ENCODE measurements at places on chromosomes 2 and 18.

DNA sequence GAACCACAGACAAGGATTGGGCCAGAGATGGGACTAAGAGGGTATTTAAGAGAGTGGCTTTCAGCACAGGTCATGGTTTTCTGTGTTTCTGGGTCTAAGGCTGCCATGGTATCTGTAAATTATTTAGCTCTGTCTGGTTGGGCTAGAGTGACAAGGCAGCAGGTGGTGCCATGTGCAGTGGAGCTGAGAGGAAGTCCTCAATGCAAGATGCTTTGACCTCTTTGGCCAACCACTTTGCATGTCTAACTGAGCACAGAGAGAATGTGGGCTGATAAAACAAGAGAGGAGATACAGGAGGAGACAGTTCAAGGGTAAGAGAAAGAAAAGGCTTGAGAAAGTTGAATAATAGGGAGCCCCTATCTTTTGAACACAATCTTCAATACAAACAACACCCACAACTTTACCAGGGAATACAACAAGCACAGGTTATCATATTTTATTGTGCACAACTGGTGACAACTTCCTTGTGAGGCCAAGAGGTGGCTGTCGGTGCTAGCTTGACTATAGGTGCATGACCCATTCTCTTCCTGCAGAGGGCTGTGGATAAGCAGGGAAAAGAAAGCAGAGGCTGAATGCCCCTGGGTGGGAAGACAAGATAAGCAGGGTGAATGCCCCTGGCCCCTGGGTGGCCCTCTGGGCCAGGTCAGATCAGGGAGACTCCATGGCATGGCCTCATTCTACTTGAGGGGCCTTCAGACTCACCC is 12.3 kb downstream of the FLACC1 start:
- DNase-seq = no peak

- DNase-seq = no peak
Measured at GRCh38 chr2:174765576-174765975, 1.3 kb upstream of the CHRNA1 start.

GRCh38 chr2:80303006-80303908 is 1.3 kb downstream of the LRRTM1 start:
- no peak for DNase-seq

- DNase-seq = no peak
Measured at GRCh38 chr2:186138845-186139244, 347.2 kb upstream of the ZC3H15 start.

- no peak for DNase-seq
Measured at GRCh38 chr2:120210270-120210693, 12.9 kb downstream of the TMEM185B start.

- DNase-seq = no peak
Measured at GRCh38 chr2:64608867-64609226, 44.9 kb downstream of the SERTAD2 start.

GRCh38 chr2:74205596-74205995 is 7.2 kb downstream of the MTHFD2 start:
- no peak for DNase-seq

GRCh38 chr2:224183086-224183485 is 144.0 kb upstream of the SERPINE2 start:
- peak; percentile 41 for DNase-seq

DNA sequence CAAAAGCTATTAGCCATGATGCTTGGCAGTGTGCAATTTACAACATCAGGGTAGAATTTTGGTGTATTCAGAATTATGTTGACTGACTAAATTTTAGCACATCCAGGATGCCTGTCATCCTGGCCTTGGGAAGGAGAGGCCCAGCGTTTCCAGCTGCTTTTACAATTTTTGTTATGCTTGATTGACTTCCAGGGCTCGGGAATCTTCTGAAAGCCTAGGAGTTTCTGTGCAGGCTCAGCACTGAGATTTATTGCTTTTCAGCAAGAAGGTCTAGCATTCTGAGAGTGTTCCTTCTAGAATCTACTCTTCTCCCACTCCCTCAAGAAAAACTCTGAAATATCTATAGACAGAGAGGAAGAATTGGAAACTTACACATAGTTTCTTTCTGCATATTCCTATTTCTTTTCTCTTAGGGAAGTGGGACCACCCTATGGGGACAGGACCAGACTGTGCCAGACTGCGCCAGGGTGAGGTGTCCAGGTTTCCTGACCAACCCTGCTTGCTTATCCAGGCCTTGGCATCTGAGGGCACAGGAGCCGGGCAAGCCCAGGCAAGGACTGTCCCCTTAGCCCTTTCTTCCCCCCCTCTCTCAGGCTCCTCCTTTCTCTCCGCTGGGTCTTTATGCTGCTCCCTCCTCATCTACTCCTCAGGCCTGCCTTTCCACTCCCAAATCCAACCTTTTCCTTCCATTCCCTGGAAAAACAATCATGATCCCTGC is 26.9 kb downstream of the MAIP1 start:
- DNase-seq = no peak

DNA sequence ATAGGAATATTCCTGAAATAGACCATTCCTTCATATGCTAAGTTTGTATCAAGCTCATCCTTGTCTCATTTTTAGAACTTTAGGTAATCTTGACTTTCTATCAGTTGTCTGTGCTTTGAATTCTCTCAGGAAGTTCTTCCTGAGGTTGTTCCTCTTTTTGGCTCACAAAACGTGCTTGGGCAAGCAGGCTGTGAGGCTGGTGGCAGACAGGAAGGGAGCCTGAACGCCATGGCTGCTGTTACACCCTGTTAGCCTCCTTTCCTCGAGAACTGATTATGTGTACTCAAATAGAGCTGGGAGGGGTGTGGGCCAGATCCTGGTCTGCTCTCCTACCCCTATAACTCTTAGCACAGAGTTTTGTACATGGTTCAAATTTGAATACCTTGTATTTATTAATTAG is 136.4 kb upstream of the CELF4 start:
- no peak for DNase-seq

GRCh38 chr2:122022531-122022930 is 267.1 kb downstream of the TSN start:
- no peak for DNase-seq

- DNase-seq = no peak
Measured at GRCh38 chr2:183389546-183390080, 265.4 kb downstream of the NUP35 start.

- DNase-seq = no peak
Measured at GRCh38 chr2:196607073-196607472, 32.4 kb upstream of the CCDC150 start.

- DNase-seq = no peak
Measured at GRCh38 chr2:168929031-168929430, 27.9 kb downstream of the G6PC2 start.

GRCh38 chr18:58228176-58228575 is 184.2 kb downstream of the NEDD4L start:
- DNase-seq = no peak

GRCh38 chr2:197339496-197340220 is 29.1 kb upstream of the ANKRD44 start:
- no peak for DNase-seq

DNA sequence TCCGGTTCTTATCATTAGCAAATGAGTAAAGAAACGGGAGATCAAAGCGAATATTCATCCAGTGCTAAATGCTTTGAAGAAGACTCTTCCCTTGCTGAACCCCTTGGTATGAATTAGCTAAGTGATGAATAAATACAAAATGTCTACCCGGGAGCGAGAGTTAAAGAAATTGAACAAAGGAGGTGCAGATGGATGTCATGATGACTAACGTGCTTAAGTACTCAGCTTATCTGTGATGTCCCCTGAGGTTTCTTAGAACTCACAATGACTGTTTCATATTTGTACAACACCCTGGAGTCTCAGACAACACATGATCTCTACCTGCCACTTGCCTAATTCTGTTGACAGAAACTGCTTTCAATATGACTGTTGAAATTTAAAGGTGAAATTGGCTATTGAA is 148.5 kb downstream of the TMEM200C start:
- DNase-seq = no peak

- DNase-seq = no peak
Measured at GRCh38 chr2:98483257-98483861, 38.7 kb downstream of the INPP4A start.

DNA sequence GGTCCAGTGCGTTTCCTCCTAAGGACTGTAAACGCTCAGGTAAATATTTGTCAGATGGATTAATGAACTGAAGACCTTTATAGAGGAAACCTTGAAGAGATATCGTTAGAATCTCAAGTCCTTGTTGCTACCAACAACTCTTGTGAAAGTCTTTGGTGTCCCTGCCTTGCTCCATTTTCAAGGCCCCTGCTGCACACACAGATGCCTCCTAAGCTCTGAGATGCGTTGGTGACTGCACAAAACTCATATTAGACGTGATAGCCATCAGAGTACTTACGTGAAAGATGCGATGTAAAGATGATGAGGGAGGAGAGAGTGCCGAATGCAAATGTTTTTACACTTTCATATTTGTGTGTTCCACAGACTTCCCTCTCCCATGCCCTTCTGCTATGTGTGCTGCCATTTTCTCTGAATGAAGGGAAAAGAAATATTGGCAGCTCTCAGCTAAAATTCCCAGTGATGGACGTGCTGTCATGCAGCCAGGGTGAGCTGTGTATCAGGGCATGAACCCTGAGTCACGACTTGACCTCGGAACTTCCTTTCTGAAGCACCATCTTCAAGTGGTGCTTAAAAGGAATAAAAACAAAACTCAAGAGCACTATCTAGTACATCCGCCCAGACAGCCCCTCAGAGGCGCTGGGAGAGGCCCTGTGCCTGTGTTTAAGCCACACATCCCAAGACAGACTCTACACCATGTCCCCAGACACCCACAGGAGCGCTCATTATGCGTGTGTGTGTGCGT is 117.4 kb downstream of the FAM210A start:
- no peak for DNase-seq

- peak; percentile 71 for DNase-seq
Measured at GRCh38 chr18:46278481-46279465, 174.6 kb downstream of the HAUS1 start.

DNA sequence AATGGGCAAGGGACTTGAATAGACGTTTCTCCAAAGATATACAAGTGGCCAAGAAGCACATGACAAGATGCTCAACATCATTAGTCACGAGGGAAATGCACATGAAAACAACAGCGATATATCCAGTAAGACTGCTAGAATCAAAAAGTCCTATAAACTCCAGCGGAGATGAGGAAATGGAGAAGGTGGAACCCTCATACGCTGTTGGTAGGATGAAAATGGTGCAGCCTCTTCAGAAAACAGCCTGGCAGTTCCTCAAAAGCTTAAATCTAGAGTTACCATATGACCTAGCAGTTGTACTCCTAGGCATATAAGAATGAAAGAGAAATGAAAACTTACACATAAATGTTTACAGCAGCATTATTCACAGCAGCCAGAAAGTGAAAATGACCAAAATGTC is 48.1 kb downstream of the HPCAL1 start:
- no peak for DNase-seq

GRCh38 chr18:44568986-44569385 is 111.7 kb upstream of the SETBP1 start:
- DNase-seq = no peak

DNA sequence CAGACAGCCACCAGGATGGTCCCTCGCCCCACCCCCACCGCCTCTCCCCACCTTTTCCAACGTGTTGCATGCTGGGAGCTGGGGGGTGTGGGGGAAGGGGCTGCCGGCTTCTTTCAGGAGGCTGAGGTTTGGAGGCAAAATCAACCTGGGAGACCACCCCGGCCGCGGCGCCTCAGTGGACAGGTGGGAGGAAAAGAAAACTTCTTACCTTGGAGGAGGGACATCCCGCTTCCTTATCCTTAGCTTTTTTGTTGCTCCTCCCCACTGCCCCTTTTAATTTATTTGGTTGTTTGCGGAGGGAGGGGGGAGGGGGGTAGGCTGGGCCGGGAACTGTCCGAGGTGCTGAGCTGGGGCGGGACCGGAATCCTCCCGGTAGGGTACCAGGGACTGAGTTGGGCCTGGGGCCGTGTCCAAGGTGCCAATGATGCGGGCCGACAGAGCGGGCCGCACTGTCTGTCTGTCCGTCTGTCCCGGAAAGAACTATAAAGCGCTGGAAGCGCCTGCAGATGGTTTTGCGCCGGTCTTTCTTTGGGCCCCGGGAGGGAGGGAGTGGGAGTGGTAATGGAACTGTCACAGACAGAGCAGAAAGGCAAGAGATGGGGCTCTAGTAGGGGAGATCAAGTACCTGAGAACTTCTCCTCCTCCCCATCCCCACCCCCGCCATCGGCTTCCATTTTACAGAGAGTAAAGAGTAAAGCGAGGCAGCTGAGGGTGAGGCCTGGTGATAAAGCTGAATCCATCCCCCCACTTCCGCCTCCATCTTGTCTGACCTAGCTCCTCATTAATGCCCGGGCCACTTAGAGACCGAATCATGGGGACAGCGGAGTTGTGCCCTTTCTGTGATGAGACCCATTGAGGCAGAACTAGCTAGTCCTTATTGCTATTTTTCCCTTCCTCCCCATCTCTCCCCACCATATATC is 2.4 kb downstream of the CDK5R2 start:
- DNase-seq = no peak

DNA sequence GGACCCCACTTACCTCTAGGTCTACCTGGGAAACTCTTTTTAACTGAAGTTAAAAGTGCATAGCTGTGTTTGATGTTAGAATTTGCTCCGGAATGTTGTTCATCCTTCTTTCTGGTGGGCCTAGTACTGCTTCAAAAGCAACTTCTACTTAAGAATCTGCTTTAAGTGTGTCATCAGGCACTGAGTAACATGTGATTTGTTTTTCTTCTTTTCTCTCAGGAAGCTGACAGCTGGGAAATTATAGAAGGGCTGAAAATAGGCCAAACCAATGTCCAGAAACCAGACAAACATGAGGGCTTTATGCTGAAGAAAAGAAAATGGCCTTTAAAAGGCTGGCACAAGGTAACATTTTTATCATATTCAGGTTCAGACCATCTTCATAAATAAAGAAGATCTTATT is 122.9 kb downstream of the PRKRA start:
- DNase-seq = peak; percentile 67

- peak; percentile 66 for DNase-seq
Measured at GRCh38 chr18:48022531-48023329, 92.3 kb upstream of the SMAD2 start.

GRCh38 chr18:29494371-29494770 is 1317.4 kb upstream of the CDH2 start:
- DNase-seq = peak; percentile 35

DNA sequence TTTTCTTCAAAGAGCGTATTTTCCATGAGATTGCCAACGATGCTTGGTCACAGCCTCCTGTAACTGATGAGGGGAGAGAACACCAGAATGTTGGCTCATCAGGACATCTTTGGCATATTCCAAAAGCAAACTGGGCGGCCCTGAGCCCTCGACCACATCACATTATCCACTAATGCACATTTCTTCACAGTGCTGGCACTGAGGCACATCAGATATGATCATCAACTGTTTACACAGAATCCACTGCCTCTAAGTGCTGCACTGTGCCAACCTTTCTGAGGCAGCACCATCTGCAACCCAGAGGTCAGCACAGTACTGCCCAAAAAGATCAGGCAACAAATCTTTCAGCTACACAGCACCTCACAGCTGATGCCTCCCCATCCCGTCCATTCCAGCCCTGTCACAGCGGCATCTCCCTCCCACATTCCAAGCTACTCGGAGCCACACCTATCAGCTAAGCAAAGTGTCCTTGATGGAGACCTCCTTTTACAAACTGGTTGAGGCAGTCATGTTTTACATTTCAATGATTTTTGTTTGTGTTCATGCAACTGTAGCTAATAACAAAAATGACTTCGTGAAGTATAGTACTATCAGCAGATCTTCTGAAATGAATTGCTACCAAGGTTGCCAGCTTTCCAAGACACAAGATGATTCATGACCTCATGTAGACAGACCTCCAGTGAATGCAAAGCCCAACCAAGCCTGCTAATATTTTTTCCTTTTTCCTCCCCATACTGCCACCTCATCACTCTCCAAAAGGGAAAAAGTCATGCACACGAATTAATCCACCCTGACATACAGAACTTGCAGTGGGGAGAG is 32.3 kb downstream of the MYO5B start:
- DNase-seq = no peak

All from astrocyte of the spinal cord (primary cell).